ENCODE measurements at places on chromosomes 3 and 15. TPM values are rescaled to one million over a fixed set of nuclear protein-coding genes. Genes with fewer than 3 reads are reported as not detected.
A peak's percentile ranks its signal among the peaks of the same experiment; 100 is the strongest.

DNA sequence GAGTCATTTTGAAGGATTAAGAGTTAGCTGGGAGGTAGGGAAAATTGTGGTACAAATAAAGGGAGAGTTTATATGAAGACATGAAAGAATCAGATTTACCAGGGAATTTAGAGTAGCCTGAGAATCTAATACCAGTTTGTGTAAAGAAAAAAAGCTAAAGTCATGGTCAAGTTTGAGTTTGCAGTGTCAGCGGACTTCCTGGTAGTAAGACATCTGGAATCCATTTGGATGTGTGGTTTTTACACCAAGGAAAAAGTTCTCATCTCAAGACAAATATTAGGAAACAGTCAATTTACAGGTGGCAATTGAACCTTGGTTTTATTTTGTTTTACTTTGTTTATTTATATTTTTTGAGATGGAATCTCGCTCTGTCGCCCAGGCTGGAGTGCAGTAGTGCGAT is 1.5 kb upstream of the P2RY12 start:
- DNase-seq, result no peak
- H3K4me3 ChIP-seq, result no peak overlapping the region
- H3K4me1 ChIP-seq, result peaks cover 7% of the 10 kb centered on the region
- no peaks in the 10 kb centered on the region for H3K36me3 ChIP-seq

The GATM gene
- 386 TPM for total RNA-seq

DNA sequence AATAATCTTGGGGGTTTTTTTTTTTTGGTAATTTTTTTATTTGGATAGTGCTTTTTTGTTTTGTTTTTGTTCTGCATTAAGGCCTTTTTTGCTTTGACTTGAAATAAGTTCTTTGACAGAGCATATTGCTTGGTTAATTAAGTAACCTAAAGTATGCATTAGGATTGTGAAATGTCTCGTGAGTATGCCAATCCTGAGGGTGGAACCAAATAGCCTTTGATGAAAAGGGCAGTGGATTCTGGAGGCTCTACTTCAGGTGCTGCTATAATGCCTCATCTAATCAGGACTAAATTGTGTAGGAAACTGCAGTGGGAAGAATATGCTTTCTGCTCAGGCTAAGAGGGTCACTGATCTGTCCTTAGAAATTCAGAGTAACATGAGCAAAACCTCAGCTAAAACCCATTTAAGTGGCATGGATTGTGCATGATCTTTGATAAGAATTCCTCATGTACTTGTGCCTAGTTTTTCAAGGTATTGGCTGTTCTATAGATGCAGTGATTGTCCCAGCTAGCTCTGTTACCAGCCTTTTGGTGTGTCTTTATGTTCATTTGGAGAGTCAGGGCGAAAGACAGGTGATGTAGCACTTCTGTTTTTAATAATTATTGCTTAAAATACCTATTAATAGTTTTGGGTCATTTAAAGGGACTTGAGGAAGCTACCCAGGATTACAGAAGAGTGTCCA is 15.4 kb downstream of the CDV3 start:
- no peaks in the 10 kb centered on the region for H3K36me3 ChIP-seq
- no peak overlapping the region for H3K4me3 ChIP-seq
- no peak overlapping the region for H3K27ac ChIP-seq
- H3K4me1 ChIP-seq, result no peaks in the 10 kb centered on the region

The LEKR1 gene
- total RNA-seq, result 22.9 TPM

- H3K27me3 ChIP-seq, result no peaks in the 10 kb centered on the region
- no peak overlapping the region for H3K4me3 ChIP-seq
- H3K36me3 ChIP-seq, result no peaks in the 10 kb centered on the region
- no peaks in the 10 kb centered on the region for H3K4me1 ChIP-seq
These were observed 24.3 kb upstream of the SV2B start for GRCh38 chr15:91075739-91076138.

DNA sequence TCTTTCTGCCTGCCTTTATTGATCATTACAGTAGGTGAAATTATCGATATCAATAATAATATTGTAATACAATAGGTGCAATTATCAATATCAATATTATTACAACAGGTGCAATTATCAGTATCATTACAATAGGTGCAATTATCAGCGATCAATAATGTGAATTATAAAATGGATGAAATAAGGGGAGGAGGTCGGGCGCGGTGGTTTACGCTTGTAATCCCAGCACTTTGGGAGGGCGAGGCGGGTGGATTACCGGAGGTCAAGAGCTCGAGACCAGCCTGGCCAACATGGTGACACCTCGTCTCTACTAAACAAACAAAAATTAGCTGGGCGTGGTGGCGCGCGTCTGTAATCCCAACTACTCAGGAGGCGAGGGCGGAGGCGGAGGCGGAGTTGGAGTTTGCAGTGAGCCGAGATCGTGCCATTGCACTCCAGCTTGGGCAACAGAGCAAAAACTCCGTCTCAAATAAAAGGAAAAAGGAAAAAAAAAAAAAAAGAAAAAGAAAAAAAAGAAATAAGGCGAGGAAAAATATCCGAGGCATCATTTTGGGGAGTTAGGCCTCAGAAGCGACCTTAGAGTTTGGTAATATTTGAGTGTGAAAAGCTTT is 611 bp upstream of the BNIP2 start:
- H3K4me3 ChIP-seq, result peak overlapping the region; percentile 97
- no peaks in the 10 kb centered on the region for H3K27me3 ChIP-seq
- peaks cover 15% of the 10 kb centered on the region for H3K4me1 ChIP-seq

DNA sequence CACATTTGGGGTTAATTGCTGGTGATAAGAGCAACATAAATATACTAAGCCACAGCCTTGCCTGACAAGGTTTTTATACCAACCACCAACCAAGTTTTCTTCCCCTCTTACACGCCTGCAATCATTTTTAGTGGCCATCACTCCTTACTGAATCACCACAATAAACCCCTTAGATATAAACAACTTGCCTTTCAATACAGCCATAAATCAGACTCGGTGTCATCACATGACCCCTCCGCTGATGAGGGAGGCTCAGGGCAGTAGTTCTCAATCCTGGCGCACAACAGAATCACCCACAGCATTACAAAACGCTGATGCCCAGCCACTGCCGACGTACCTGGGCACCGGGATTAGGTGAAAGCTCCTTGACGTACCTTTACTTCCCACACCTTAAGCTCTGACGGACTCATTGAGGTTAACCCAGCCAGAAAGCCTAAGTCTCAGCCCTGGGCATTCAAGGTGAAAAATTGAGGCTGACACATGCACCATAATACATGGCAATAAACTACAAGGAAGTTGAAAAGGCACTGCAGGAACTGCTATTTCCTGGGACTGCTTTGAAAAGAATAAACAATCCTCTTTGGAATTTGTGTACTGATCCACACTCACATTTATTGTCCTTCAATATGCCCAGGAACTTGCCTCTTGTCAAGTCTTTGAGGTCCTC is 17.1 kb downstream of the ADCY5 start:
- H3K27ac ChIP-seq, result no peak overlapping the region
- H3K4me3 ChIP-seq, result no peak overlapping the region
- DNase-seq, result no peak
- H3K36me3 ChIP-seq, result no peaks in the 10 kb centered on the region
- H3K4me1 ChIP-seq, result no peaks in the 10 kb centered on the region

The SAXO2 gene
- 22.1 TPM for total RNA-seq

DNA sequence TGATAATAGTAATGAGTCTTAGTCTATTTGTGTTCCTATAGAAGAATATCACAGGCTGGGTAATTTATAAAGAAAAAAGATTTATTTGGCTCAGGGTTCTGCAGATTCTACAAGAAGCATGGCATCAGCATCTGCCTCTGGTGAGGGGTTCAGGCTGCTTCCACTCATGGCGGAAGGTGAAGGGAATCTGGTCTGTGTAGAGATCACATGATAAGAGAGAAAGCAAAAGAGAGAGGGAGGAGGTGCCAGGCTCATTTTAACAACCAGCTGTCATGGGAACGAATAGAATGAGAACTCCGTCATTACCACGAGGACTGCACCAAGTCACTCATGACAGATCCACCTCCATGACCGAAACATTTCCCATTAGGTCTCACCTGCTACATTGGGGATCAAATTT is 664.0 kb upstream of the SGO1 start:
- H3K36me3 ChIP-seq, result no peaks in the 10 kb centered on the region
- no peak overlapping the region for H3K27ac ChIP-seq
- H3K27me3 ChIP-seq, result no peaks in the 10 kb centered on the region
- H3K4me3 ChIP-seq, result no peak overlapping the region
- no peaks in the 10 kb centered on the region for H3K4me1 ChIP-seq
- no peak for DNase-seq

GRCh38 chr3:194565597-194566190 is 67.5 kb downstream of the TMEM44 start:
- no peak for DNase-seq
- no peak overlapping the region for H3K27ac ChIP-seq
- H3K36me3 ChIP-seq, result no peaks in the 10 kb centered on the region
- no peak overlapping the region for H3K4me3 ChIP-seq
- H3K27me3 ChIP-seq, result no peaks in the 10 kb centered on the region

DNA sequence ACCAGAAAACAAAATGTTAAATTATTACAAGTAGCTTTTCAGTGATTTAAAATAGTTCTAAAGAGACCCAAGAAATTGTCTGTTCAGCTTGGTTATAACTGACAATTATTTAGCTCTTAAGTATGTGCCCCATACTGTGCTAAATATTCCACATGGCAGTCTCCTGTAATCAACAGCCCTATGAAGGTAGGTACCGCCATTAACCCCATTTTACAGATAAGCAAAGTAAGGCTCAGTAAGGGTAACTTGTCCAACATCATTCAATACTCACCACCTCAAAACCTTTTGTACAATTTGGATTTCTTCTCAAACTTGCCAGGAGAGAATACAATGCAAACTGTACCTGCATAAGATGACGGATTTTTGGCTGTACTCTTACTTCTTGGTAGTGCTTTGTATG is 33.9 kb downstream of the ADPGK start:
- H3K4me1 ChIP-seq, result no peaks in the 10 kb centered on the region
- H3K4me3 ChIP-seq, result no peak overlapping the region
- H3K36me3 ChIP-seq, result no peaks in the 10 kb centered on the region
- no peak for DNase-seq

DNA sequence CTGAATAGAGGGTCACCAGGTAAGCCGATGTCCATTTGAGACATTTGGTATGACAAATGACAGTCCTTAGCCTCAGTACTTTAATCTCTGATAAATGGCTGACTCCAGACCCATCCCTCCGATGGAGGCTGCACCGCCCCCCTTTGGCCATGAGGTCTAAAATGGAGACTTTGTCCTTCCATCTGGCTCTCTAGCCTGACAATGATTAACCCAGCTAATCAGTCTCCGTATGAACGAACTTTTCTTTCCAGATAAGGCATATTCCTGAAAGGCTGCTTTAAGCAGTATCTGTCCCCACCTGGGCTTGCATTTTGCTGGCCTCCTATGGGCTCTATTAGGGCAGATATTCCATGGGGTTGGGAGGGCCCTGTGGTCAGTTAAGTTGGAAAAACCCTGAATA is 10.8 kb upstream of the MYZAP start:
- no peak for DNase-seq
- H3K27me3 ChIP-seq, result no peaks in the 10 kb centered on the region
- no peaks in the 10 kb centered on the region for H3K36me3 ChIP-seq
- H3K27ac ChIP-seq, result no peak overlapping the region
- no peaks in the 10 kb centered on the region for H3K4me1 ChIP-seq
- H3K4me3 ChIP-seq, result no peak overlapping the region

The SCN5A gene
- 0.99 TPM for total RNA-seq

DNA sequence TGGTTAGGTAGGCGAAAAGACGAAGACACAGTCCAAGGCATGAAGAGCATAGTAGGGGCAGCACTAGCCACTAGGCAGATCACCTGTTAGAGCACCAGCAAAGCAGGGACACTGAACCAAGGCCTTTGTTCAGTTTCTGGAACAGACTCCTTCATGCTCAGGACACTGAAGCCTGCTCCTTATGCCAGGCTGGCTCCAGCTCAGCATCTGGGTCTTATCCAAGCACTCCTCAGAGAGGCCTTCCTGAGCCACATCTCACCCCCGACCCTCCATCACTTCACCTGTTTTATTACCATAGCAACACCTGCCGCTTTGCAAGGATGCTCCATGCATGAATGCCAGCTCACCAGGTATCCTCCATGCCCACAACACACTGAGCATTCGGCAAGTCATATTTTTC is 206.3 kb upstream of the CHRNA7 start:
- no peak for DNase-seq
- no peak overlapping the region for H3K27ac ChIP-seq
- no peaks in the 10 kb centered on the region for H3K36me3 ChIP-seq
- H3K4me1 ChIP-seq, result no peaks in the 10 kb centered on the region
- no peak overlapping the region for H3K4me3 ChIP-seq

DNA sequence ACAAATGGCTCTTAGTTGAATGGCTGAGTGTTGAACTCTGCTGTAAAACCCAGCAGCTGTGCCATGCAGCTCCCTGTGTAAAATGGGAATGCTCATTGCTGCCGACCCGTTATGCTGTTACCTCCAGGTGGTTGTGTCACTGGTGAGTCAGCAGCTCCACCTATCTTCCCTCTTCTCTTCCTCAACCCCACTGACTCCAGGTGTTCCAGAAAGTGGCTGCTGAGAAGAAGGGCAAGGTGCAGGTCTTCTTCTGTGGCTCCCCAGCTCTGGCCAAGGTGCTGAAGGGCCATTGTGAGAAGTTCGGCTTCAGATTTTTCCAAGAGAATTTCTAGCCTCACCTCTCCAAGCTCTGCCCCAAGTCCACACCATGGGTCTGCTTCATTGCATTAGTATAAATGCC is 41.9 kb downstream of the NOX5 start:
- no peaks in the 10 kb centered on the region for H3K27me3 ChIP-seq
- DNase-seq, result no peak
- H3K27ac ChIP-seq, result no peak overlapping the region
- peaks cover 7% of the 10 kb centered on the region for H3K4me1 ChIP-seq
- no peaks in the 10 kb centered on the region for H3K36me3 ChIP-seq

DNA sequence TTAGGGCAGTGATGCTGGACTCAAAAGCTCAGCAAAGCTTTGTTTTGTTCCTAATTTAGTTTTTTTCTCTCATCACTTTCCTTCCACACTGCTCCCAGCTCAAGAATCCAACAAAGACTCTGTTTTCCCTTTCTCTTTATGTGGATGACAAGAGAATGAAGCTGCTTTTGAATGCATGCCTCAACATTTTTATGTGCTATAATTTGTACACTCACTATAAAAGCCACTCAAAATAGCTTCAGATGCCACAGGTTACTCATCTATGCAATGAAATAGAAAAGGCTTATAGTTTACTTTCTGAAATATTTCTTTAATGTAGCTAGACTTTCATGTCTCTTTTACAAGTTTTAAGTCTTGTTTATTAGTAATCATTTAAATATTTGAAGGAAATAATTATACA is 714.9 kb downstream of the OTOL1 start:
- H3K4me1 ChIP-seq, result no peaks in the 10 kb centered on the region
- no peak for DNase-seq
- no peak overlapping the region for H3K27ac ChIP-seq
- H3K27me3 ChIP-seq, result no peaks in the 10 kb centered on the region

The NME9 gene
- total RNA-seq, result 3.2 TPM

GRCh38 chr15:76253691-76254473 is 57.4 kb downstream of the ETFA start:
- H3K4me3 ChIP-seq, result no peak overlapping the region
- no peaks in the 10 kb centered on the region for H3K36me3 ChIP-seq
- no peaks in the 10 kb centered on the region for H3K27me3 ChIP-seq
- no peak overlapping the region for H3K27ac ChIP-seq
- no peaks in the 10 kb centered on the region for H3K4me1 ChIP-seq
- no peak for DNase-seq

The ANKDD1A gene
- 34.9 TPM for total RNA-seq

GRCh38 chr3:173737167-173737808 is 339.7 kb downstream of the NLGN1 start:
- no peaks in the 10 kb centered on the region for H3K27me3 ChIP-seq
- no peaks in the 10 kb centered on the region for H3K36me3 ChIP-seq
- no peak overlapping the region for H3K4me3 ChIP-seq
- DNase-seq, result no peak

The FAM3D gene
- 0.19 TPM for total RNA-seq
